ENCODE measurements at places on chromosomes 6 and 20.

- DNase-seq = no peak
Observed at GRCh38 chr20:55160996-55161395, 685.6 kb downstream of the DOK5 start.

- DNase-seq = no peak
Observed at GRCh38 chr6:12335131-12335527, 45.0 kb downstream of the EDN1 start.

DNA sequence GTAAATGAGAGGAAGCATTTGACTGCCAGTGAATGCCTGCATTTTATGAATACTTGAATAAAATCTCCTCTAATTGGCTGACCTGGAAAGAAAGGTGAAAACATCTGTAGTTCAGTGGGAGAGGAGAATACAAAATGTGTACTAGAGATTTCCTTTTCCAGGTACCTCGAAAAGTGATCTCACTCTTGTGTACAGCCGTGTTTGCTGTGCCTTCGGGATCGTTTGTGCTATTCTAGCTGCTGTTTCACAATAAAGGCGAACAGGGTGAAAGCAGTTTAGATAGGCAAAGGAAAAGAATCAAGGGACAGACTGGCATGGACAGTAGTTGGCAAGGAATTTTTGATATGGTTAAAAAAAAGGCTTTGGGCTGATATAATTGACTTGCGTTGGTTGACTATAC is 112.3 kb downstream of the ARID1B start:
- no peak for DNase-seq

DNA sequence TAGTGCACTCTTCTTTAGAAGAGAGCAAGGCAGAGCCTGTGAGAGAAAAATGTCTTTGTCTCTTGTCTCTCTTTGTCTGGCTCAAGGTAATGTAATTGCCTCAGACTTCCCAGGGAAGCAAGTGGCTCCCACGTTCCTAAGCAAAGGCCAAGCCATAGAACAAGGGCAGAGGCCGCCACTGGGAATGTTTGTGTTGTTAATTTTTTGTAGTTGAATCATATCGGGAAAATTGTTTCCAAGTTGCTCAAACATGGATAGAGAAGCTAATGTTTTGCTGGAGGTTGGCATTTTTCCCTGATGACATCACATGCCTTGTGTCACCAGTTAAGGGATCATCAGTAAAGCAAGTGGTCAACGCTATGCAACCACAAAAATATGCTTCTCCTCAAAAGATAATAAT is 211.5 kb upstream of the FOXA2 start:
- DNase-seq = no peak

- DNase-seq = no peak
Observed at GRCh38 chr20:4170621-4171537, 155.5 kb upstream of the RNF24 start.

- DNase-seq = no peak
Observed at GRCh38 chr6:6881438-6882225, 226.1 kb upstream of the RREB1 start.

GRCh38 chr6:153231048-153231646 is 100.1 kb upstream of the RGS17 start:
- DNase-seq = no peak

DNA sequence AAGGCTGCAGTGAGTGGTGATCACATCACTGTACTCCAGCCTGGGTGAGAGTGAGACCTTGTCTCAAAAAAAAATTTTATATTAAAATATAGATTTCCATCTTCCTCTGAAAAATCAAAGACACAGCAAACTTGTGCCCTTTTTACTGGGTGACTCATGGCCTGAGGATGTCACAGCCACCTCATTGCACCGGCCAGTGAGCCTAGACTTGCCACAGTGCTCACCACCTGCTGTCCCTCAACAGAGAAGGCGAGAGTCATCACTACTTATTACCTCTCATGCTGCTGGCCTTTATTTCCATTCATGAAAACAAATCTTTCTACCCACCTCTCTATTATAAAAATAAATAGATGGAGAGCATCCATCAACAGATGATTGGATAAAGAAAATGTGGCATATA is 295.8 kb downstream of the PREX1 start:
- DNase-seq = no peak

- no peak for DNase-seq
Observed at GRCh38 chr6:68333442-68333841, 301.6 kb upstream of the ADGRB3 start.

DNA sequence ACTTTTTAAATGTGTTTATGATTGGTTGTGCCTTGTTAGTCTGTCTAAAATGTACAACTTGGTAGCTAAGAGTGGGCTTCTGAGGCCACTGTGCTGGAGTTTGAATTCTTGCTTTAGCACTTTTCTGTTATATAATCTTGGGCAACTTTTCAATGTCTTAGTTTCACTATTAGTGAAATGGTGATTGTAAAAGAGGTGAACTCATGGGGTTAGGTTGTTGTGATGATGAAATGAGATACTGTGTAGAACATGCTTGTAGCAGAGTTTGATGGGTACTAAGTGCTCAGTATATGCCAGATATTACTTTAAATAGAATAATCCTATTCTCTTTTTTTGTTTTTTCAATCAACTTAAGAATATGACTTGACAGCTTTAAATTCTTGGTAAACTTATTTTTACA is 624.7 kb downstream of the CD109 start:
- DNase-seq = no peak

GRCh38 chr6:65289491-65289890 is 417.5 kb downstream of the EYS start:
- DNase-seq = no peak

DNA sequence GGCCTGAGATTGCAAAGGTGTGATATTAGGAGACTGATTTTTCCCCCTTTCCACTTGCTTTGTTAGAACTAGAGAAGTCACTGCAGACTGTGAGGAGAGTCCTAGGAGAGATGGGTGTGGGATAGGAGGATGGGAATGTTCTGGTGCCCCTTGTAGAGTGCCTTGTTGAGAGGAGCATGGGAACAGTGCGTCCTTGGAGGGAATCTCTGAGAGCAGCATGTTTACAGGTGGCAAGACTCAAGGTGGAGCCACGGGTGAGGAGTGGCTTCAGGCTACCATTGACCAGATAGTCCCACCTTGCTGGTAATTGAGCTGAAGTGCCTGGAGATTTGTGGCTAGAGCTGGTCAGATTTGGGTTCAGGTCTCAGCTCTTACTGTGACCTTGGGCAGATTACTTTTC is 6.0 kb downstream of the PLCG1 start:
- DNase-seq = no peak

GRCh38 chr6:107648983-107649382 is 159.1 kb downstream of the SOBP start:
- no peak for DNase-seq

- no peak for DNase-seq
Observed at GRCh38 chr6:133392641-133393040, 151.5 kb downstream of the EYA4 start.

GRCh38 chr20:47704746-47705496 is 80.4 kb downstream of the SULF2 start:
- DNase-seq = no peak

DNA sequence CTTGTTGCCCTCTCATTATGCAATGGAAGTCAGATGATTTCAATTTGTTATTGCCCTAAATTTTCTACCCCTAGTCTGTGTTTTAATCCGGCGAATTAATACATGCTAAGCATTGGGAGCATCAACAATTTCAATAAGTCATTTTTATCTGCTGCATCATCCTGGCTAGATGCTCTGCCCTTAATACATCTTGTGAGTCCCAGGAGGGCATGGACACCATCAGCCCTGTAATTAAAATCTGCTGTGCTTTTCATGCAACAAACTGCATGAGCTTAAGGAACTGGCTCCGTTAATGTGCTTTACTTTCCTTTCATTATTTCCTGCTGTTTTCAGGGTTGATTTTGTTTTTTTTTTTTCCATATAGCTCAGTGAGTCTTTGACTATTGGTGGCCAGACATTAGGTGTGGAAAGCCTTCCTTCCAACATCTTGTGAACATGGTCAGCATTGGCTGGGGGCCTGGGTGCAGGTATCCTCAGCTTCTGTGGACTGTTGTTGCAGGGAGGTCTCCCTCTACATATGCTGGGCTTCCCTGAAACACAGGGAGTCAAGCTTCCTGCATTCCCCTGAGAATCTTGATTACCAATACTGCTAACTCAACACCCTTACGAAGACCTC is 8.5 kb upstream of the PBOV1 start:
- DNase-seq = no peak

GRCh38 chr20:32796981-32797451 is 22.7 kb upstream of the MAPRE1 start:
- no peak for DNase-seq

GRCh38 chr20:20412750-20413149 is 44.8 kb downstream of the INSM1 start:
- no peak for DNase-seq

DNA sequence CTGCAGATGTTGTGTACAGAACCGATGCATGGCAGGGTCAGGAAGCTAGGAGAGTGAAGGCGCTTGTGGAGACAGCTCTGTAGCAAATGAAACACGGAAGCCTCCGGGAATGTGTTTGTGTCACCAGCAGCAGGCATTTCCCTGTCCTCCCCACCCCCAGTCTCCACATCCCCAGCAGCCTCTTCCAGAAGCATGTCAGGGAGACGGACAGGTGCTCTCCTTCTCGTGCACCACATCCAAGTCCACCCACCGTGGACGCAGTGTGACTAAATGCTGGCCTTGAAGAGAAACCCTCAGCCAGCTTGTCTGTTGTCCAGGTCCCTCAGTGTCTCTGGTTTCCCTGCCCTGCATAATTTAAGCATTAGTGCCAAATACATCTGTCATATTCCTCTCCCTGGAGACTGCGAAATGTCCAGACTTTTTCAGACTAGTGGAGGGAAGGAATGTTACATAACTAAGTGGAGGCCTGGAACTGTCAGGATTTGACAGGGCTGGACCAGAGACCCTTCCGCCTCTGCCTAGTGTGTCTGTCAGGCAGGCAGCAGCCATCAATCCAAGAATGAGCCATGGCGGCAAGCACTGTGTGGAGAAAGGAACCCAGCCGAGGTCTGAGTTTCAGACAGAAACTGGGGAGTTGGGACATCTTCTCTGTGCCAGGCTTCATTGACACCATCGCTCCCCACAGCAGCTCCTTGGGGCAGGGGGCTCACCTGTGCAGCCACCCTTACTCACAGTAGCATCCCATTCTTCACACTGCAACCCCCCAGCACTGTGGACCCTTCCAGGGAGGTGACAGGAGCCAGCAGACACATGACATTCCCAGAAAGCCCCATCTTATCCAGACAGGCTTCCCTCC is 26.6 kb upstream of the PI16 start:
- no peak for DNase-seq

GRCh38 chr6:159075506-159076228 is 30.9 kb upstream of the TAGAP start:
- DNase-seq = no peak

DNA sequence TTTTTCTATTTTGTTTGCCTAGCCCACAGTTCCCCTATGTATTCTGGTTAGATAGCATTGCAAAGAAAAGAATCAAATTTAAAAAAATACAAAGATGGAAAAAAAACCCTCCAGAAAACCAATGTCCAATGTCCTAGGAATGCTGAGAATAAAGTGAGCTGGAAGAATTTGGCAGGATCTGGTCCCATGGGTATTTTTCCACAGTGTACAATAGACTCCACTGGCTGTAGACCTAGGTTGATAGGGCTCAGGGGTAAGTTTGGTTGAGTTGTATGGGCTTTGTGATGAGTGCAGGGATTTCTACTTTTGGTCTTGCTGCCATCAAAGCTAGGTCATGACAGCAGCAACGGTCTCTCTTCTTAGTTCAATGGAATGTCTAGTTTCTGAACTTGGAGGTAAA is 41.5 kb downstream of the SLC22A2 start:
- DNase-seq = no peak

DNA sequence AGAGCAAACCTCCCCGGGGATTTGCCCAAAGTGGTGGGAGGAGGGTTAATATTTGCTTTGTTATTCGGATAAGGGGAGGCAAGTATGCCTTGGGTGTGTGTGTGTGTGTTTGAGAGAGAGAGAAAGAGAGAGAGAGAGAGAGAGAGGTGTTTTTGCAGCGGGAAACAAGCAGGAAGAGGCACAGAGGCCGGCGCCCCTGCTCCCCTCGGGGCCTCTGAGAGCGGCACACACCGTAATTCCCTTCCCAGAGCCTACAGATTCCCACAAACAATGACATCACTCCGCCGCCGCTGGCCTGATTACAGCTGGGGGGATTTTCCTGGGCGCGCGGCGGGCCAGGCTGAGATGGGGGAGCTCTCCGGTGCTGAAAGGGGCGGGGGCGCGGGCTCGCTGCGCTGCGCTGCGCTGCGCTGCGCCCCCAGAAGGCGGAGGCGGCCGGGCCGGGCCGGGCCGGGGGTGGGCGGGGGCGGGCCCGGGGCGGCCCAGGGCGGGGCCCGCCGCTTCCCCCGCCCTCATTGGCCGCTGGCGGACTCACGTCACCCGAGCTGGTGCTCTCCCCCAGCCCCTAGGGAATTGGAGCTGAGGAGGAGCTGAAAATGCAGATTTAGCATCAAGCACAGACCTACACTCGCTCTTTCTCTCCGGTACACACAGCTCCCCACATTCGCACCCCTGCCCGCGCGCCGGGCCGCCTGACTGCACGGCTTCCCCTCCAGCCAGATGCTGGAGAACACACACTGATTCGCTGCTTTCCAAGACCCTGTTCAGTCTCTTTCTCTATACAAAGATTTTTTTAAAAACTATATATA is at the start of gene PCSK2:
TSS of gene PCSK2 (plus strand) at position 631 of the 809 bp plus-strand sequence. CDS start 266 bp downstream, outside the sequence.
- no peak for DNase-seq

DNA sequence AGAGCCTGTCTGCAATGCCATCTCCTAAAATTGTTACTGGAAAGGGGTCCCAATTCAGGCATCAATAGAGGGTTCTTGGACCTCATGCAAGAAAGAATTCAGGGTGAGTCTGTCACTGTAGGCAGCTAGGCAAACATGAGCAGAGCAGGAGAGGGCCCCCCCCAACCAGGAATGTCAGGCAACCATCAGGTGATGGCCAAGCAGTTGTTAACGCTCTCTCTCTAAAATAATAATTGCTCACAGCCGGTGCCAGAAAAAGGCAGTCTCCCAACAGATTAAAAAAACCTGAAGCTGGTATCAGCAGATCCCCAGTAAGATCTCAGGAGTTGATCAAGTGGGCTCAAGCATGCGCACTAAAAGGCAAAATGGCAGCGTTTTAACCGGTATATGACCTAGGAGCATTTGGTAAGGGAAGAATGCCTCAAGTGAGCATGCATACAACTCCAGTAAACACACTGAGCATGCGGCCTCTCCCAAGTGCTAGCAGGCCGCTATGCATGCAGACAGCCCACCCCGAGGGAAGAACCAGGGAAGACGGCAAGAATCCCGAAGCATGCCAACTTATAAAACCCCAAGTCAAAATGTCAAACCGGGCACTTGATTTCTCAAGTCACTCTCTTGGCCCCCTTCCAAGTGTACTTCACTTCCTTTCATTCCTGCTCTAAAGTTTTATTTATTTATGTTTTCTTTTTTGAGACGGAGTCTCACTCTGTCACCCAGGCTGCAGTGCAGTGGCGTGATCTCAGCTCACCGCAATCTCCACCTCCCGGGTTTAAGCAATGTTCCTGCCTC is 44.0 kb upstream of the RNGTT start:
- DNase-seq = no peak
